ENCODE measurements at places on chromosomes 5 and 9. TPM values are rescaled to one million over a fixed set of nuclear protein-coding genes. Genes with fewer than 3 reads are reported as not detected.

- peak; percentile 28 for DNase-seq
Observed at GRCh38 chr5:151093476-151093889, 12.6 kb upstream of the TNIP1 start.

Gene ATP6V1G1
- 176 TPM for total RNA-seq

DNA sequence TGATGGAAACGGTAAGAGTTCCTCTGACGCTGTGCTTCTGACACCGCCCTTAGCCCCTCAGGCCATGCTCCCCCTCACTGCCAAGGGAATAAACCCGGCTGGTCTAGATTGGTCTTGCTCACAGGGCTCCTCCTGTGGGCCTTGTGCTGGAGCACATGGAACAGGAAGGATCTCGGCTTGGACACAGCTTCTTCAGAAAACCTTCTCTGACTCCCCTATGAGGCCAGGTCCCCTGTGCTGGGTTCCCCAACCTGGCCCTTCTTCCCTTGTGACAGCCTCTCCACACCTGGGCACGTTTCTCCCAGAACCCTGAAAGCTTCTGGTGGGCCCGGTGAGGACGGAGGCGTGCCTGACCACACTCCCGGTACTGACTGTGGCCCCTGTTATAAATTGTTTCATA is 8.2 kb downstream of the SPATA31E1 start:
- no peak for DNase-seq

GRCh38 chr5:124849774-124850173 is 103.3 kb upstream of the ZNF608 start:
- DNase-seq, result no peak

GRCh38 chr9:104094534-104095015 is 466 bp downstream of the SMC2 start:
- DNase-seq, result no peak

GRCh38 chr9:25677301-25678146 is 720 bp downstream of the TUSC1 start:
- peak; percentile 57 for DNase-seq

DNA sequence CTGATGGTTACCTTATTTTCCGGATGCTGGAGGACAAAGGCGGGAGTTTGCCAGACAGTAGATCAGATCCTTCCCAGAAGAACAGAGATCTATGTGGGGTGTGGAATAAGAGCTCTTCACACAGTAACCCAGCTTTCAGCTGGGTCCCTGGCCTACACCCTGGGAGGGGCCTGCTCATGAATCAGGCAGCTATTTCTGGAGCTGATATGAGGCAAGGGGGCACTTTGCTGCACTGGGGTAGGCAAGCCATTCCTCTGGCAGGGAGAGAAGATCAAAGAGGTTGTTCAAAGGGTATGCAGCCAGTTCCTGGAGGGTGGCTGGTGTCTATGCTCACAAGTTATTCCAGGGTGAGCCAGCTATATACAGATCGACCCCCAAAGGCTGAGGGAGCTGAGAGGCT is 48.6 kb downstream of the CYSTM1 start:
- DNase-seq, result no peak

DNA sequence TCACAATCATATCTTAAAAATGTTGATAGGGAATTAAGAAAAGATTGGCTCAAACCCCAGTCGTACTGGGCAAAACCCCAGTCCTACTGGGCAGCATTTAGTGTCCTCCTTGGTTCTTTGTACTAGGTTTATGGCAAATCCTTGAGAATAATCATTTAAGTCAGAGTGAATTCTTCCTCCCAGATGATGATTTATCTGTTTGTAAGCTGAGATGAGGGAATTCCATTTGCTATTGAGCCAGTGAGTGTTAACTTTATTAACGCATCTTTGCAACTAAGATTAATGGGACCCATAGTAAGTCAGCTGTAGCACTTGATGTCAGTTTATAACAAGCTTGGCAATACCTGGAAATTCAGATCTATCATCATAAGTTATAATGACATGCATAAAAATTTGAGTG is 821.8 kb upstream of the DMAC1 start:
- no peak for DNase-seq

- DNase-seq, result no peak
Observed at GRCh38 chr5:108143581-108143980, 238.3 kb downstream of the FBXL17 start.

GRCh38 chr5:107272954-107273353 is 397.8 kb downstream of the EFNA5 start:
- DNase-seq, result peak; percentile 58

DNA sequence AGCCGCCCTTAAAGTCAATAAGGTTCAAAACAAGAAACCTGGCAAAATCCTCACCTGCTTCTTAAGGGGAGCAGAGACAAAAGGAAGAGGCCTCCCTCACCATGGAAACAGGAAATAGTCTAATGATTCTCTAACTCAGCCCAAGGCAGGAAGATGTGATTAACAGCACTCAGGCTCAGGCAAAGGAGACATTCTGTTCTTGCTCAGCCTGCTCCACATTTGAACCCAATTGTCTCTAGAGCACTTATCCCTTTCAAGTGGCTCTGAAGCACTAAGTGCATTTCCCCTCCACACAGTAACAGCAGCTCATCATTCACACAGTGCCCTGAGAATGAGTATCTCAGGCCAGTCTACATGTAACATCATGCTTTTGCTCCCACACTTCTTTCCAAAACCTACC is 72.3 kb downstream of the NIPSNAP3B start:
- peak; percentile 72 for DNase-seq

DNA sequence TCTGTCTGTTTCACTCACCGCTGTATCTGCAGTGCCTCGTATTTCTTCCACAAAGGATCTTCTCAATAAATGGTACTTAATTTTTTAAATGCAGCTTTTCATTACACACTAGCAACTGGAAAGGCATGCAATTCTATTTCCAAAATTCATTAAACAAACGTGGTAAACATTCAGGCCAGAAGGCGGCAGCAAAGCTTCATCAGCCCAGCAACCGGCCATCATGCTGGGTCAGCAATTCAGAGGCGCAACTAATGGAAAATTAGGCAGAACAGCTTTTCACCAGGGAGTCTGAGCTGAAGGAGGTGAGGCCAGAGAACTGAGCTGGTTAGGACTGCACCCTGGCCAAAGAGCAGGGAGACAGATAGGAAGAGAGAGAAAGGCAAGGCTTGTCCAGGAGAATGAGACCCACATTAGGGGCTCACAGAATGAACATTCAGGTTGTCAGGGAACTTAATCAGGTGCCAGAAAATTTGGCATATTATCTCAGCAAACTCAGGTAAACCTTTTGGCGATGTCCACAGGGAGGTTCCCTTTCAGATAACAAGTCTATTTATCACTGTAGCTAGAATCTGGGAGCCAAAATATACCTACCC is 17.7 kb upstream of the RNF180 start:
- peak; percentile 69 for DNase-seq

DNA sequence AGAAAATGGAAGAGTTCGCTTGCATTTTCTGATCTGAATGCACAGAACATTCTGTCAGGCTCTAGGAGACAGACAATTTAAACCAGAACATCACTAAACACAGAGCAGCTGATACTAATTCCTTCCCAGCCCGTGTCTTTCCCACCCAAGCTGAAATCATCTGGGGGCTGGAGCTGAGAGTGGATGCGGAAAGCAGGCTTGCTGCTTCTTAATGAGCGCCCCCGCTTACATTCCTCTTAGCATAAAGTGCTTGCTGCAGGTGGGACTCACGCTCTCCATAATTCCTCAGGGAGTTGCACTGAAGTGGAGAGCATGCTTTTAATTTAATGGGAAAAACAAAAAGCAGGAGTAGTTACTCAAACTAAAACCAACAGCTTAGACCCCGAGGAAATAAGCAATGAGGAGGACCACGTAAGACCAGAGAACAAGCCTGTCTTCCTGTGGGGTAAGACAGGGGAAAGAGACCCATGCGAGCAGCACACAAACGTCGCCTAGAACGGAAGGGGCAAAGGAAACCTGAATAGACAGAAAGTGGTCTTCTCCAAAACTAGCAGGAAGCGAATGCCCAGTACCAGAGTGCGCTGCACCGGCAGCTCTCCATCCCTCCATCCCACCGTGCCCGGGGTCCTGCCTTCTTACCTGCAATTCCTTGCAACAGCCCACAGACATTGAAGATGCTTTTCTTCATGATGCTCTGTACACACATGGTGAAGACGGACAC is 139.3 kb downstream of the LHFPL2 start:
- DNase-seq, result no peak

GRCh38 chr5:43221502-43221901 is 29.5 kb downstream of the NIM1K start:
- no peak for DNase-seq

GRCh38 chr9:33455945-33456344 is 8.6 kb upstream of the AQP3 start:
- no peak for DNase-seq

DNA sequence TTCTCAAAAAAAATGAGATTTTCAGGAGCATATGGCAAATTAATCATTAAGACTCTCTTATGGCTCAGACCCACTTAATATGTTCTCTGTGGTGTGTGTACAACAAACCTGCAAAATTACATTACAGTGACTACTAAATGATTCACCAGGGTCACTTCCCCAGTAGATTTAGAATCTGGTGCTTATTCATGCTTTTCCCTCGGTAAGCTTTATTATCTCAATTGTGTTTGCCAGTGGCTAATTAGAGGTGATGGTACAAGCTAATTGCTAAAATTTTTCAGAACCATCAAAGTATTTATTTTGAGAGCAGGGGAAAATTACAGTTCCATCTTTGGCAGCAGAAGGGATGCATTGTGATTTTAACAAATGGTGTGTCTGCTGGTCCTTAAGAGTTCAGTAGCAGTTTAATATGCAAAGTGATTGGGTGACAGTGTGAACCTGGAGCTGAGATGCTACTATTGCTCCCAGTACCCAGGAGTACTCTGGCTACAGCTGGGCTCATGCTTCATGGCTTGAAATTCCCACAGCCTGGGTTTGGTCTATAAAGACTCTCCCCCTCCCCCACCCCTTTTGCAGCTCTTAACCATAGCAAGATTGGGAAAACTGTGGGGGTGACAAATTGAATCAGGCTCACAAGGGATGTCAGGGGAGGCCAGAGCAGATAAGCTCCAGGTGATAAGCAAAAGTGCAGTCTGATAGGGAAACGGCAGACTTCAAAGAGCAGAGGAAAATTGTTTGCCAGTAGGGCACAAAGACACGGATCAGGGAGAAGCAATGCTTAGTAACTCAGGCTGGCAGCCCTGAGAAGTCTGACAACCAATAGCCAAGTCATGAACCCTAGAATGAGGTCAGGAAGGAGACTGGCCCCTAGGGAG is 92.8 kb upstream of the RAD23B start:
- DNase-seq, result no peak

Measured in dermis blood vessel endothelial cell (primary cell).